ENCODE measurements at places on chromosomes 3 and 15. TPM values are rescaled to one million over a fixed set of nuclear protein-coding genes. Genes with fewer than 3 reads are reported as not detected.

CHRD gene
- total RNA-seq = 6.8 TPM

SERPINI2 gene
- not detected for total RNA-seq

CA12 gene
- total RNA-seq = 0.81 TPM

PLSCR5 gene
- total RNA-seq = not detected

MAP6D1 gene
- 12.4 TPM for total RNA-seq

ZNF80 gene
- total RNA-seq = not detected

CCDC39 gene
- total RNA-seq = 3.3 TPM

GOLGA8O gene
- total RNA-seq = not detected

DNAH1 gene
- total RNA-seq = 2.1 TPM

SPTSSB gene
- total RNA-seq = 1.1 TPM

GOLGA6D gene
- not detected for total RNA-seq

TIMP4 gene
- 0.15 TPM for total RNA-seq

SATB1 gene
- 38.2 TPM for total RNA-seq

CPA3 gene
- not detected for total RNA-seq

GRCh38 chr3:172101107-172101506 is 61.7 kb downstream of the FNDC3B start:
- DNase-seq = no peak

DNA sequence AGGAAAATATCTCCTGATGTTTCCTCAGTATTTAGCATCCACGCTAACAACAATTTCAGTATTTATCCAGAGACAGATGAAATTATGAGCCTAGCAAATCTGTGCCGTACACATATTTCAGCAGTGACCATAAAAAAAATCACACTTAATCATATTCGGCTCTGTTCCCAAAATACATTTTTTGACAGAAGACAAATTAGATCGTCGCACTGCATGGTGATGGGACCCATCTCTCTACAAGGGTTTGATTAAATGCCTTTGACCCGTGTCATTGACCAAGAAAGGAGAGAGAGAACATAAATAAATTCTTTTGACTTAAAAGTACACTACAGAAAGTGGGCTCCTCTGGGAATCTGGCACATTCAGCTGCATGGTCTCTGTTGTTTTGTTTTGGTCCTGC is 215.3 kb upstream of the SEMA6D start:
- DNase-seq = no peak

- DNase-seq = no peak
These were observed 77.8 kb downstream of the DCLK3 start for GRCh38 chr3:36686516-36686915.

DNA sequence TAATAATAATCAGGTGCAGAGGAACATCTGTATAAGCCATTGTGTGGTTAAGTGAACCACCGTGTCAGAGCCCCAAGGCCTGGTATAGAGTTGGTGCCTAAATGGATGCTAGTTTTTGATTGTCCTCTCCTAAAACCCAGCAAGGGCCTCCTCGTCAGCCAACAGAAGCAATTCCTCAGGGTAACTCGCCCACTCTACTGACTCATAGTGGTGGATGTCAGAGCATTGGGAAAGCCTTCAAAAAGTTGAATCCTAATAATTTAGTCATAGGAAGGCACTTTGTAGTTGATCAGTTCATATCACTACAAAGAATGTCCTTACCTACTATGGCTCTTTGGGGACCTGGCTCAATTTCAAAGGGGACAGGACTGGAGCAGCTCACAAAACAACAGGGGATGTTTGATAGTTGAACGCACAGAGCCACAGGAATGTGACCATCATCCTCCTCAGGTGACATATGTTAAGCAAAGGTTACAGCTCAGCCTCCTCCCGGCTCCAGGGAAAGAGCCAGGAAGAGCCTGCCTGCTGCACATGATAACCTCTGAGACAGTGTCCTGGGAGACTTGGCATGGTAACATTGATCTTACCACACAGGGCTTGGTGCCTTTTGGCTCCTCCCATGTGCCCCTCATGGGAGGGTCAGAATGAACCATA is 338.7 kb downstream of the CLSTN2 start:
- no peak for DNase-seq

DNA sequence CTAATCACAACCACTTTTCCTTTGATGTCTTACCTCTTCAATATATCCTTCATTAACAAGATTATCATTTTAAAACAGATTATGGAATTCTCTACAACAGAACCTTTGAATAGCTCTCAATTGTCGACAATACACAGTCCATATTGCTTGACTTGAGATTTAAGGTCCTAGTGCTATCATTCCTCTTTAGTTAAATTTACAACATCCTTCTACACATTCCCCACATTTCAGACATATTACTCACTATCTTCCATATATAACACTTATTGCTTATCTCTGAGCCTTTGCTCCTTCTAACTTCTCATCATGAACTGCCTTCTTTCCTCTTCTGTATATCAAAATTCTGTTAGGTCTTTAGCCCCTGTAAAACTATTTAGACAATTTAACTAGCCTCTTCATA is 247.0 kb downstream of the STXBP5L start:
- no peak for DNase-seq

GRCh38 chr3:8536096-8537056 is 34.8 kb downstream of the LMCD1 start:
- no peak for DNase-seq

DNA sequence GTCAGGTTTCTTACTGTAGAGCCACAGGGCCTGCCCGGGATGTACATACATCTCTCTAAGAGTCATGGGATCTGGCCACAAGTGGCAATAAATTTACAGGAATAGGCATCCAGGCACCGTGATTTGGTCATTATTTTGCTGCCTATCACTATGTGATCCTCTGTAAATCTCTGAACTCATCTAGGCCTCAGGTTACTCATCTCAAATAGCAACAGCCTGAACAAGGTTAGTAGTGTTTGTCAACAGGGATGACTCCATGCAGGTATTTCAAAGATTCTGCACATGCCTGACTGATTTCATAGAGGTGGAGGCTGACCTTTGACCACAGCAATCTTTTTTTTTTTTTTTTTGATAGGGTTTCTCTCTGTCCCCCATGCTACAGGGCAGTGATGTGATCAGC is 88.8 kb upstream of the TBL1XR1 start:
- DNase-seq = no peak

DNA sequence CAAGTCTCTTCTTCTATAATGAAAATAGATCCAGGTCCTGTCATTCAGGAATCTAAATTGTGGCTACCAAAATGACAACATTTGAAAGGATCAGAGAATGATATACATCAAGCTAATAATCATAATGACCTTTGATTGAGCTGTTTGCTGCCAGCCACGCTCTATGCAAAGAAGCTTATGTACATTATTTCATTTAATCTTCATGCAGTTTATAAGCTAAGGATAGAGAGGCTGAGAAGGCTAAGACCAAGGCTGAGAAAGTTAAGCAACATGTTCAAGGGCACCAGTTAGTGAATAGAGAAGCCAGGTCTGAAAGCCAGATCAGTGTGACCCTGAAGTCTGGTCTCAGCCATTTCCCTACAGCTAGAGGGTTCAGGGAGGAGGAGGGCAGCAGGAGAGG is 29.4 kb downstream of the PAQR5 start:
- no peak for DNase-seq

DNA sequence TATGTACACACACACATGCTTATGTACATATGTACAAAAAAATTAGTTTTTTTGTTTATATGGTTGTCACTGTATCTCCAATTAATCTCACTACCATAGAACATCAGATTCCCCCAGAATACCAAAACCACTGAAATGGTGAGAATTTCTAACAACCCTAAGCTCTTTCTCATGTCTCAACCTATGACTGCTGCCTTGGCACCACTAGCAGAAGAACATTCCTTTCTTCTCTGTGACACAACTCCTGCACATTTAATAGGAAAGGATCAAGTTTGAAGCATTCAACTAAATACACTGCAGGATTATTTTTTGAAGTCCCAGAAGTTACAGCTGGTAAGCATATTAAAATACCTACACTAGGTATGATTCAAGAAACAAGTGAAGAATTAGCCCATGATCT is 109.6 kb downstream of the FAM174B start:
- no peak for DNase-seq

DNA sequence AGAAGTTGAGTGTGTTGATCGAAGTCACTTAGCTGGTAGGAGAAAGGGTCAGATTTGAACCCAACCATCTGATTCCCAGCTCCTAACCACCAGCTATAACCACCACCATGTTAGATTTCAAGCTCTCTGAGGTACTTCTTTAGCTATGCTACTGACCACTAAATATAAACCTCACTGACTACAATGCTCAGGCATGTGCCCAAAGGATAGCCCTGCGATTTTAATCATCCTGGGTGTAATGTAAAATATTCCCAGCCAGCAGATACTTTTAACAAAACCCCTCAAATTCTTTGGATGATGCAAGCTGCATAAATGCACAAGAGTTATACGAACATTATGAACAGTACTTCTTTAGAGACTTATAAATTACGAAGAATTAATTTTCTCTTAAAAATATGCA is 115.2 kb upstream of the TSC22D2 start:
- no peak for DNase-seq

- no peak for DNase-seq
These were observed 81.4 kb upstream of the PTX3 start for GRCh38 chr3:157355276-157355675.

- DNase-seq = no peak
These were observed 249.1 kb downstream of the PLCL2 start for GRCh38 chr3:17133632-17134545.

GRCh38 chr3:123485551-123485950 is 36.7 kb upstream of the ADCY5 start:
- no peak for DNase-seq

DNA sequence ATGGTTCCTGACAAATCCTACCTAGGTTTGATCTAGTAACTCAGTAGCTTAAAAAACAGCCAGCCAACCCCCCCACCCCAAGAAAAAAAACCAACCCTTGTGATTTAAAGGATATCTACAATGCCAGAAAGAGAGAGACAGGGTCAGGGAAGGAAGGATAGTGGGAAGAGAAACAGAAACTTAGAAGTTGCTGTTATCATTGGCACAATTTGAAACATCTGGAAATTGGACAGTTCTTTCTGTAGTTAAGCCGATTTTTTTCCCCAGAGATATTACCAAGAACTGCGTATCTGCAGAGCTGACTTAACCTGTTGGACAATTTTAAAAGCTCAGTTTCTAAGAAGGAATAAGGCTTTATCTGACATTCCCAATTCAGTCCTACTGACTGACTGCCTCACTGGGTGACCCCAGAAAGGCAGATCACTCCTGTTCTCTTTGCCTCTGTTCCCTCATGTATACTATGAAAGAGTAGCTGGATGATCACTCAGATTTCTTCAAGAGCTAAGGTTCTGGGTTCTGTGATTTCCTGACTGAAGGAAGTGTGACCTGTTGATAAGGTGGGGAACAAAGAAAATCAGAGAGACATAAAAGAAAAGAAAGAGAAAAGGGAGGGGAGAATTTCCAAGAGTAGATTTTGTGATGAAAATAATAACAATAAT is 128.3 kb downstream of the MAP2K5 start:
- DNase-seq = no peak

- DNase-seq = no peak
These were observed 176.4 kb downstream of the ISL2 start for GRCh38 chr15:76512971-76513370.

DNA sequence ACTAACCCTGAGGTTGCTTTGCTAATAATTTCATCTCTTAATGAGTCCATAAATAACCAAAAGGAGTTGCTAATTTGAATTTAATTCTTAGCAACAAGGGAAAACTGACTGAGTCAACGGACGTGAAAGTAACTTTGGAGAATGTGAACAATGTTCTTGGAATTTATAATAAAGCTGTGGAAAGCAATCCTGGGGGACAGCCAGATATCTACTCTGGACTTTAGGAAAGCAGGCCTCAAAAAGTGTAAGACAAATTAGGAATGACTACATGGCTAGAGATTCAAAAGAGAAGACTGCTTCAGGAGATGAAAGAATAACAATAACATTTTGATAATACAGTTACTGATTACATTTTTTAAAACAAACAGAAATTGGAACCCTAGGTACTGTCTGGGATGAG is 318.4 kb upstream of the COL8A1 start:
- DNase-seq = no peak

DNA sequence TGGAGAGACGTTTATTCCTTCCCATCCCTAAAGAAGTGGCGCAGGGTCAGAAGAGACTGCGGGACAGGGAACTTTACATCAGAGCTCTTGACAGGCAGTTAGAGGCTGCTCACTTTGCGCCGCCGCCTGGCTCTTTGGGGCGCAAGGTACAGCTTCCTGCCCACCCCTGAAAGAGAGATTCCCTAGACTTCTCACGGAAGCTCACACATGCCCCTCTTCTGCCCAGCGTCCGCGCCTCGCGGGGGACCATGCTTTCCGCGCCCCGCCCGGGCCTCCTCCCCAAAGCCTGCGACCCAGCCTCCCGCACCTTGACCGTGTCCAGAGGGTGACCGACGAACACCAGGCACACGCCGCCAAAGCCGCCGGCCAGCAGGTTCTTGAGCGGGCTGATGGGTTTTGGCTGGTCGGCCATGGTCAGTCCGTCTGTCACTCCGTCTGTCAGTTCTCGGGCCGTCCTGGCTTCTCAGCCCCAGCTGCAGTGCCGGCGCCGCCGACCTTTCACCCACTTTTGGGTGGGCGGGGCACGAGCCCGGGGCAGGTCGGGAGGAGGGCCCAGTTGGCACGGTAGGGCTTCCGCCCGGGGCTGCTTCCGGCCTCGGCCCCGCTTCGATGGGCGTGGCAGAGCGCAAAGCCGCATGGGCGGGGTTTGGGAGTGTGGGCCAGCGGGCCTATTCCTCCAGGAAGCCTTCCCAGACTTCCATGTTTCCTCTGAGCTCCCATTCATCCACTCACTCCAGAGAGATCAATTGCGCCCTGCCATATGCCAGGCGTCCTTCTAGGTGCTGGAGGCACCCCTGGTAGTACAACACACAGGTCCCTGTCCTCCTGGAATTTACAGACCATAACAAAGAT is at the start of gene SLC25A20:
Gene SLC25A20, minus strand, starts transcription at position 500 of the 852 bp plus-strand sequence. Its CDS starts 88 bp downstream, at position 412.
- DNase-seq = peak; percentile 91

DNA sequence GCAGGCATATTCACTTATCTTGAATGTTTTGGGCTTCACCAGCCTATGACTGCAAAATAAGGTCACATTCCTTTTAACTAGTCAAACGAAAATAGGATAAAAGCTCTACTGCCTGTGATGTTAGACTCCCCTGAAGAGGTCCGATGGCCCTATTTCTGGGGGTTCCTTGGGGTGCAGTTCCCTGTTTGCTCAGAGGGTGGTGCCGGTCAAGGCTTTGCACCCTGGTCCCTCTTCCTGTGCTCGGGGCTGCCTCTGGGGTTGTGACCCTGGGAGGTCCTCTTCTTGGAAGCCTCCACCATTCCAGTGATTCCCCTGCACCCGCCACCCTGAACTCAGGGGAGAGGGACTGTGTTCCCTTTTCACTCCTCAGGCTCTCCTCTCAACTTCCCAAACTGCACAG is 86.7 kb upstream of the ANKRD34C start:
- no peak for DNase-seq

Data from neural progenitor cell (in vitro differentiated cells).